ENCODE measurements at places on chromosomes 7 and 10.
A peak's percentile ranks its signal among the peaks of the same experiment; 100 is the strongest.

DNA sequence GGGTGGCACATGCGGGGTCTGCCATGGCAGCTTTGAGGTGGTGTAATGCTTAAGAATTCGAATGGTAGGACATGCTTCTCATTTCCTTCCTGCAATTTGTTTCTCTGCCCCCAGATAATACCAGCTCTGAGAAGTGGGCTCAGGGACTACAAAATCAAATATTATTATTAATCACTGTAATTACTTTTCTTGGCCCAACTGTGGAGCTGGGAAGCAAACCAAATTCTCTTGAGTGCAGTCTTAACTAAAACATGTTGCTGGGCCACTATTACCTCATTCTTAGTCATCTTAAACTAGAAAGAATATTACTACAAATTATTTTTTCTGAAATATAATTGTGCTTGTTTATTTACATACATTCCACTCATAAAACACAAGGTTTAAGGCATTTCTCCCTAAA, 566.7 kb upstream of the NRP1 start:
- no peak for DNase-seq

DNA sequence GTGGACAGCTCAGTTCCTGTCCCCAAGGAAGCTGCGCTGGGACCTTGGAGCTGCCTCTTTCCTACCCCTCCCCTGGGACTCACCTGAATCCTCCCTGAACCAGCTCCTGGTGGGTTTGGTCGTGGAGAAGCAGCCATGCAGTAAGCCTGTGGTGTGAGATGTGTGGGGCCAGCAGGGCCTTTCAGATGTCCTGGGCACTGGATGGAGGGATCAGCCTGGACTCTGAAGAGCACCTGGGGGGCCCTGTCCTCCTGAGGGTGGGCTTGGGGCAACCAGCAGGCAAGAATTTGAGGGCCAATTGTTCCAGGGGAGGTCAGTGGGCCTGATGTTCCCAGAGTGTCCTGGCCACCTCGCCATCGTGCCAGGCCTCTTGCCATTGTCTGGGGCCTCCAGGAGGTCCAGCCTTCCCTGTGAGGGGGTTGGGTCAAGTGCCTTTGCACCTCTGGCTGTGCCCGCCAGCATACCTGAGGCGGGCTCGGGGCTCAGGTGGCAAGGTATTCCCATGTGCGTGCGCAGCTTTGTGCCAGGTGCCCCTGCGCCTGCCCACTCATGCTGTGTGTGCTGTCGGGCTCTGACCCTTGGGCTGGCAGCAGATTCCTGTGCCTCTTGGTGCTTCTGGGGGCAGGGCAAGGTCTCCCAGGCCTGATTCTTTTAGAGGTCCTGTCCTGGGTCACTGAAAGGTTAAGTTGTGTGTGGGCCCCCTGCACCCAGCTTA, 7.3 kb downstream of the TRIM8 start:
- DNase-seq, result no peak

DNA sequence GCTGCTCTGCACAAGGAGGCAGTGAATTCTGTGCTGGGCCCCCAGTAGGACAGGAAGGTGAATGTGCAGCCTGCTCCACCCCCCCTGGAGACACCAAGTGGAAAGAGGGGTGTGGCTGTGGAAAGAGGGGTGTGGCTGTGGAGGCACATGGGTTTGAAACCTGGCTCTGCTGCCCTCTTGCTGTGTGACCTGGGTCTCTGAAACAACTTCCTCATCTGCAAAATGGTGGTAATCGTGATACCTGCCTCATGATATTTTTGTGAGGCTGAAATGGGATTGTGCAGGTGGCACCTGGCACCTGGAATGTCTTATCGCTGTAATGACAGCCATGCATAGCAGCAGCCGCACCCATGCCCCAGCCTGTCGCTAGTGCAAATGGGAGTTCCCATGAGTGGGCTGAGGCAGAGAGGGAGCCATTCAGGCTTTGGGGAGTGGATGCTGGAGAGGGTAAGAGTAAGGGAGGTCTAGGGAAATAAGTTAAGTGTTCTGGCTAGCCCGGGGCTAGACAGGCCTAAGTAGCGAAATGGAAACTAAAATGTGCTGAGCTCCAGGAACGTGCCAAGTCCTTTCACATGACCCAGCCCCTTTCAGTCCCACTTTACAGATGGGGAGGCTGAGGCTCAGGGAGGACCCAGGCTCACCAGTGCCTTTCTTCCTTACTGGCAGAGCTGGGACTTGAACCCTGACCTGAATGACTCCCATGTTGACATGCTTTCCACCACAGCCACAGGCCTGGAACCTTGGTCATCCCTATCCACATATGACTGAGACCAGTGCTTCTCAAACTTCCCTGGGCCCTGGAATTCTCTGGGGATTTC, 35.0 kb downstream of the C10orf105 start:
- no peak for DNase-seq

GRCh38 chr7:20193242-20193777, 23.9 kb downstream of the MACC1 start:
- no peak for DNase-seq

DNA sequence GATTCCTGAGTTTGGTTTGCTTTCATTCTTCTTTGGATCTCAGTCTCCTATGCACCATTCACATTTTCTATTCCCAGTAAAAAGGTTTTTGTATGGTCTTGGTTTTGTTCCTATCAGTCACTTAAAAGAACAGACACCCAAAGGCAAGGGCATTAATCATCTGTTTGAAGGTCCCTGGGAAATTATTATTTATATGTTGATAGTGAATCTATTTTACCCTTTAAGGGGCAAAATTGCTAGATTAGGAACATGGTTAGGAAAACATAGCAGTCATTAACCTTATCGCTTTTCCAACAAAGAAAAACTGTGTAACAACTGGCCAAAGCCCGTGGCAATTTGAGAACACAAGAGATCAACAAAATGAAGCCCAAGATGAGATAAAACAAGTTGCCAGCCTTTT, 1146.6 kb upstream of the C7orf33 start:
- DNase-seq, result no peak

DNA sequence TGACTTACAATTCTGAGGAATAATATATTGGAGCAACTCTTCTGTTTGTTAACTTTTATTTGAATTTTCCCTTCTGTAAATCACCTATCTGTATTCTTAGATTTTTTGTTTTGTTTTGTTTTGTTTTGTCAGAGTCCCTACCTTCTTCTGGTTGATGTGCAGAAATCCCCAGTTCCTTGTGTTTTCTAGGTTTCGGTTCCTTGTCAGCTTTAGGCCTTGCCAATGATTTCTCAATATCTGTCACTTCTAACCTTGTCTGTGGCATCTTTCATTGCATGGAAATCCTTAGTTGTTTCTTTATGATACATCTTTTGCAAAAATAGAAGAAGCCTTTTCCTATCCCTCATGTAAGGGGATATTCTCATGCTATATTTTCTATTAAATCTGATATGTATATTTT, 21.7 kb upstream of the ST8SIA6 start:
- no peak for DNase-seq

DNA sequence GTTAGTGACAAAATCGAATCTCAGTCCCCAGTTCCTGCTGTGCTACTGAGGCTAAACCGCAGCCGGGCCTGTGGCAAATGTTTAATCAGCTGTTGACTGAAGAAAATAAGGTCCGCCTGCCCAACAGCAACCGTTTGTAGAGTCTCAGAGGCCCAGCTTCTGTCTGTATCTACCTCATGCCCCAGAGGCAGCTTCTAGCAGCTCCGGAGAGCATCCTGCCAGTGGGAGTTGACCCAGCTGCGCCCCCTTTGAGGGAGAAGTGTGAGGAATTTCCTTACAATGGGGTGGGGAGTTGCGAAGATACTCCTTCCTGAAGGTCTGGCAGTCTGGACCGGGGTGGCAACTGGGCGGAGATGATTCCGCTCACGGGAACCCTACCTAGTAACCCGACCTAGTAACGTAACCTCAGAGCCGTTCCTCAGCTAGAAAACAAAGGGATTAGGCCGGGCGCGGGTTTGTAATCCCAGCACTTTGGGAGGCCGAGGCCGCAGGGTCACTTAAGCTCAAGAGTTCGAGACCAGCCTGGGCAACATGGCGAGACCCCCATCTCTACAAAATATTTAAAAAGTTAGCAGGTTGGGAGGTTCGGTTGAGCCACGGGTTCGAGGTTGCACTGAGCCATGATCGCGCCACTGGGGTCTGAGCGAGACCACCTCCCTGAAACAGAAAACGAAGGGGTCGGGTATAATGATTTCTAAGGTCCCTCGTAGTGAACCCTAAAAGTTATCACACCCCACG, 846 bp upstream of the ZNF775 start:
- peak; percentile 71 for DNase-seq

- no peak for DNase-seq
Observed at GRCh38 chr10:36254199-36254598, 612.1 kb upstream of the FZD8 start.

- no peak for DNase-seq
Observed at GRCh38 chr10:128052696-128053095, 73.5 kb downstream of the MKI67 start.

GRCh38 chr10:10919976-10920375, 97.7 kb upstream of the CELF2 start:
- DNase-seq, result no peak

DNA sequence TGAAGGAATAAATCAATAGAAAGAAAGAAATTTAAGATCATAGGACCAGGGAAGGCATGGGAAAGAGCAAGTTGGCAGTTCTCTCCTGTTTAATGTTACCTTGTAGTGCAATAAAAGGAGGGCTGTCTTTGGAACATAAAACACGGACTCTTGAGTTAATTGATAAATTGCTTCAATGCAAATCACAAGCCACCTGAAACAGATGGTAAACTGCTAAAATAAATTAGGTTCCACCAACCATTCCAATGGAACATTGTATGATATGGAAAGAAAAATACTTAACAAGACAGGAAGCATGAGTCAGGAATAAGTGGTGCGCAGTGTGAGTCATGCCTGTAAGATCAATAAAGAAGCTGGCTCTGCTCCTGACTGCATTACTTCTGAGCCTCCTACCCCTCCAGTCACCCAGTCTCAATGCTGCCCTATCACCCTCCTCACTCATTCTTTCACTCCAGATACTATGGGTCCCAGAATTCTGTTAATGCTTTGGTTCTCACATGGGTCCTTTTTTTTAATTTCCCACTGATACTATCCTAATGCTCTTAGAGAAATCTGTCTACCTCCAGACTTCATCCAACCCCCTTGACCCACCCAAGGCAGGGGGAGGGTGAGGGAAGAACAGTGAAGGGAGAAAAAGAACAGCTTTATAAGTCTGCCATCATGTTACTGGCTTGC, 78.9 kb downstream of the LRRC17 start:
- DNase-seq, result no peak

GRCh38 chr7:741850-742249, 14.8 kb upstream of the PRKAR1B start:
- no peak for DNase-seq

DNA sequence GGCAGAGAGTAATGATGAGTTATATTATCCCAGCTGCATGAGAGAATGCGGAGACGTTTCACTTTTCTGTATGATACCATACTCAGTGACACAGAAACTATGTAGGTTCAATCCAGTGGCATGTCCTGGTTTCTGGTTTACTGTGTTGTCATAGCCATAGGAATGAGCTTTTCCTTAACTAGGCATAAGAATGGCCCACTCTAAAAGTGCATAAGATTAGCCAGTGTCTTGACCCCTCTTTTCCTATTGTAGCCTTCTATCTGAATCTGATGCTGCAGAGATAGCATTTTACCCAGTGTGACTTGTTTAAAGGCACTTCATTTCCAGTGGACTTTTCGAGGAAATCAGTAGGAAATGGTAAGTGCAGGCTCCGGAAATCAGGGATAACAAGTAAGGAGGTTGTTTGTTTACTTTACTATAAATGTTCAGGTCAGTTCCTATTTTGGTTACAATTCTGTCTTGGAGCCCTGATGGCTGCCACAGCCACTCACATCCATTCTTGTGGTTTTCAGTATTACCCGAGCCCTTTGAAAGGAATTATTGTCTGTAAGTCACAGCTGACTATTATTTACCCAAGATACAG, 70.5 kb downstream of the SEMA3A start:
- DNase-seq, result peak; percentile 76

Data from globus pallidus (tissue), 1 donor.